ENCODE measurements at places on chromosomes 2 and 18.

DNA sequence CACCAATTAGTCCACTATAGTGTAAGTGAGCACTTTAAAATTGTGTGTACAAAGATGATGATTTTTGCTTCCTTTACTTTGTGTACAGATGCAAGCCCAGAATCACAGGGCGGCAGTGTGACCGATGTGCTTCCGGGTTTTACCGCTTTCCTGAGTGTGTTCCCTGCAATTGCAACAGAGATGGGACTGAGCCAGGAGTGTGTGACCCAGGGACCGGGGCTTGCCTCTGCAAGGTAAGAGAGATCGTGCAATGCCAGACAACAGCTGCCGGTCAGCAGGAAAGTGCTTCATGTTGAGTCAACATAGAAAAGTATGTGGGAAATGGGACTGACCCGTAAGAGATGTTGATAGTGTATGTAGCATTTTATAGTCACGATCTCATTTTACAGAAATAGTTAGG, 156.8 kb upstream of the TTC39C start:
- DNase-seq: no peak

DNA sequence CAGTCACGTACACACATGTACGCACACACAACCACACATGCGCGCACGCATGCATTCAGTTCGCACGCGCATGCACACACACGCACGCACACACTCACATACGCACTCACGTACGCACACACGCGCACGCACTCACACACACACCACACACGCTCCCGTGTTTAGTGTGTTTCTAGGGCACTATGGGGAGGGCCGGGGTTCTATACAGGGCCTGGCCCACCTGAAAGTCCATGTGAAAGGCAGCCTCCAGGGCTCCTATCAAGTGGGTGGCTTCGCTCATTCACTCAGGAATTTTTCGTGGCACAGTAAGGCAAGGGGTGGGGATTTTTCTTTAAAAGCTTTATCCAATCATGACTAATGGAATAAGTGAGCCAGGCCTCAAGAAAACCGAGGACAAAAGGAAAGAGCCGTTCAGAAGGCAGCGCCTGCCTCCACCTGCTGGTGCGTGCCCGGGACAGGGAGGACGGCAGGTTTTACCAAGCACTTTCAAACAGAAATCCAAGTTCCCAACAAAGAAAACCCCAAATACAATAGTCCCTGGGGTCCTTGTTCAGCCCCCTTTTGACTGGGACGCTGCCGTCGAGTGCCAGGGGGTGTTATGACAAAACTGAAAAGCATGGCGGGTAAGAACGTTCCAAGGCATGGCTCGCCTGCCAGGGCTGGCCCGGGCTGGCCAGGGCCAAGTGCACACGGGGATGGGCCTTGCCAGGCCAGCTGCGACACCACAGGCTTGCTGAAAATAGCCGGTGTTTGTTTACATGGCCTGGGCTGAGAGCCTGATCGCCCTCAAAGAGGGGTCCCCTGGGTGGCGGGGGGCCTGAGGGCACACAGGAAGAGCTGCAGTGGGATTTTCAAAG, 110.0 kb downstream of the HDAC4 start:
- DNase-seq: no peak

DNA sequence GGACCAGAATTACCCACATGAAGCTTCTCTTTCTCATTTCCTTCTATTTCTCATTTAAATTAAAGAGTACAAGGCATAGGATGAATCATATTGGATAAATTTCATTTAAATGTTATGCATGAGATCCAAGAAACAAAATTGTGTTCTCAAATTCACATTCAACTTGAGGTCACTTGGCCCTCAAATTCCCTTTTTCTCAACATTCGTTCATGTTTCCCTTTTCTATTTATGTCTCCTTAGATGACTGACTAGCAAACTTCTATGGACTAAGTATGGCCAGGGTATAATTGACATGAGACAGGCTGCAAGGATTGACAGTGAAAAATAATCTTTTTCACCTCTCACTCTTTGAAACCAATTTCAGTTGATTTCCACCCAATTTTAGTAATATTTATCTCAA, 4.0 kb upstream of the LDLRAD4 start:
- no peak for DNase-seq

DNA sequence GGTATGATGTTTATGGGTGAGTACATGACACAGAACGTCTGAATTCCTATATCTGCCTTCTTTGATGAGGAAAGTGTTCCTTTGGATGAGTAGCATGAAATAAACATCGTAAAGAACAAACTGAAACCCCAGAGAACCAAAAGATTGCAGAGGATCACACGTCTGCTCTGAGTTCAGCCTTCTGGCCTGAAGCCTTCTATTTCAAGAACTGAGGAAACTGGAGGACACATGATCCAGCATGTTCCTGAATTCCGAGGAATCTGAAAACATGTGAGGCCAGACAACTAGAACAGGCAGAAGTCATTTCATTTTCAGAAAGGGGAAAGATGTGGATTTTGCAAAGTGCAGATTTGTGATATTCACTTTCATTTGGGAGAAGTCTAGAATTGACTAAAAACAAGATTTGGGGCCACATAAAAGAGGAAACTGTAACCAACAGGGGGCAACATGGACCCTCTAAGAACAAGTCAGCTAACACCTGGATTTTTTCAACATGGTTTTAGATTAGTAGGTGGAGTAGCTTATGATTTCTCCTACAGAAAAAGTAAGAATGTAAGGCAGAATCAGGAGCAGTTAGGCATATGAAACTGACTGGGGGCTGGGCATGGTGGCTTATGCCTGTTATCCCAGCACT, 8.3 kb downstream of the SULT6B1 start:
- DNase-seq: no peak

GRCh38 chr2:88211003-88211808, 41.1 kb downstream of the THNSL2 start:
- DNase-seq: no peak

- no peak for DNase-seq
Observed at GRCh38 chr2:27241761-27242613, 20.9 kb downstream of the SLC30A3 start.

- DNase-seq: no peak
Observed at GRCh38 chr2:224731665-224732064, 15.5 kb upstream of the CCDC195 start.

- DNase-seq: no peak
Observed at GRCh38 chr2:54499661-54500060, 43.5 kb downstream of the SPTBN1 start.

GRCh38 chr2:46230677-46231425, 66.4 kb upstream of the EPAS1 start:
- DNase-seq: no peak

GRCh38 chr2:45974056-45974455, 322.6 kb downstream of the PRKCE start:
- DNase-seq: no peak

DNA sequence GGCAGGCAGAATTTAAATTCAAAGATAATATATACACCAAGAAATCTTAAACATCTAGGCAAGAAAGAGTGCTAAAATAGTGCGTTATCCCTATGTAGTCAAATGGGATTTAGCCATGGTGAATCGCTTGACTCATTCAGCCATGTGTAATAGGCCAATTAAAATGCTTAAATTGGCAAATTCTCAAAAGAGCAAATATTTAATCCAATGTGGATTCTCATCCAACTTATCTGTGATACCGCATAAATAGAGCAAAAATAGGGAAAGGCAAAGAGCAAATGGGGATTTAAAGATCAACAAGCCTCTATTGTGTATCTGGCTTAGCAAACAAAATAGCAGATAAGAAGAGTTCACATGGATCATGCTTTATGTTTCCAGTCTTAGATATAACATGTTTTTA, 123.2 kb upstream of the RPRM start:
- no peak for DNase-seq

DNA sequence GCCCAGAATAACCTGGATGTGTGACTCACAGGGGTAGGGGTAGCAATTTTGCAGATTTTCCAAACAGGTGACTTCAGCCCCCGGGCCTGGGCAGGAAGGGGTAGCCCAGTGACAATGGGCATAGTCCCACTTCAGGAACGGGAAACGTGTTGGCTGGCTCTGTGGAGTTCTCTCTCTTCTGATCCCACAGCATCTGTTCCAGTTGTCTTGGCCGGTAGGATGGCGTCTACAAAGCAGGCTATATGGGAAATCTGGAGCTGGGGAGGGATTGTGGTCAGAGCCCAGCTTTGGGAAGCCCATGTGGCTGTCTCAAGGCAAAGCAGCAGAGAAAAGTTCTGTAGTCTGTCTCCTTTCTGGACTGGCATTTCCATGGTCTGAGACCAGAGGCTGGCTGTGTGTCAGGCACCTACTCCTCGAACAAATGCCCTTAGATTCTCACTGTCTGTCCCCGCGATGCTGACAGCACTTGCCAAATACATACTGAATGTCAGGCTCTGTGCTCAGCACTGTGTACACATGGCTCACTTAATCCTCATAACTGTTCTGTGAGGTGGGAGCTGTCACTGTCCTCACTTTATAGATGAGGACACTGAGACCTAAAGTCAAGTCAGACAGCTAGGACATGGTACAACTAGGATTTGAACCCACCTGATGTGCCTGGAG, 17.9 kb upstream of the TMEM214 start:
- DNase-seq: no peak

DNA sequence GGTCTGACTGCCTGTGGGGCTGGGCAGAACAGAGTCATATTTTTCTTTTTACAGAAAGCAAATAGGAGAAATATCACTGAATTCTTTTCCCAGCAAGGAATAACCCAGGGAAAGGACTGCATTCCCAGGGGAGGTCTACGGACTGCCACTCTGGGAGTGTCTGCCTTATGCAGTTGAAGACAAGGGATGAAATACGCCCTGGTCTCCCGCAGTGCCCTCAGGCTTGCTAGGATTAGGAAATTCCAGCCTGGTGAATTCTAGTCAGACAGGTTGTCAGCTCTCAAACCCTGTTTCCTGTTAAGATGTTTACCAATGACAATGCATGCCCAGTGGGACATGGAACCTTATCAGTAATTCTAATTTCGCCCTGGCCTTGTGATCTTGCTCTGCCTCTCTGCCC, 30.3 kb upstream of the PDK1 start:
- no peak for DNase-seq

- no peak for DNase-seq
Observed at GRCh38 chr2:2015646-2016045, 271.3 kb upstream of the PXDN start.

- DNase-seq: no peak
Observed at GRCh38 chr2:222427646-222428301, 3.4 kb downstream of the SGPP2 start.

- DNase-seq: no peak
Observed at GRCh38 chr2:25131567-25132298, 36.6 kb downstream of the POMC start.

- no peak for DNase-seq
Observed at GRCh38 chr2:207041786-207042554, 102.7 kb downstream of the CPO start.

DNA sequence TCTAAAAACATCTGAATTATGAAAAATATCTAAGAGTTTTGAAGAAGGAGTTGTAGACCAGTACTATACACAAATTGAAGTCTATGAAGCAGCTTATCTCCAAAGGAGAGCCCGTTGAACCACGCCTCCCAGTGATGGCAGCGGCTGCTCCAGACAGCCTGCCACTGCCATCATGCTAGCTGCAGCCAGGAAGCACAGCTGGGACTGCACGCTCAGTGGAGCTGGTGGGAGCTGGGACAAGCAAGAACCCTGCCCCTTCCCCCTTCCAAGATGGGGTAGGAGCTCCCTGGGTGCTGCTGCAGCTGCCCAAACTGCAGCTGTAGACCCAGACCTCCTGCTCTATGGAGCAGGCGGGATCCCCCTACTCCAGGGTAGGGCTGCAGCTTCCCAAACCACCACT, 124.7 kb upstream of the SPATS2L start:
- DNase-seq: no peak
